M059J (cell line): ENCODE measurements at places on chromosomes 11 and 22. TPM values are rescaled to one million over a fixed set of nuclear protein-coding genes. Genes with fewer than 3 reads are reported as not detected.

DNA sequence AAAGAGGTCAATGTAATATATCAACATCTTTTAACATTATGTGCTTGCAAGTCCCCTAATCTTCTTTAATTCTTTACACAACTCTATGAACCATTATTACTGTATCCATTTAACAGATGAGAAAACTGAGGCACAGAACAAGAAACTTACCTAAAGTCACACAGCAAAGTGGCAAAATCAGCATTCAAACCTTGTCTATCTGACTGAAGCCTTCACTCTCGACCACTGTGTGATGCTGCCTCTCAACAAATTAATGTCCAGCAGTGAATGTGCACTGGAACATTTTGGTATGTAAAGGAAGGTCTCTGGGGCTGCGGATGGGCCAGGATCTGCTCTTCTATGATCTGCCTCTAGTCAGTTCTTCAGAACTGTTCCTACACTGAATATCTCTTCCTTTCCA is 42.1 kb downstream of the PRCP start:
- DNase-seq = no peak

- DNase-seq = peak; percentile 85
Observed at GRCh38 chr11:35177370-35177769, 38.4 kb downstream of the CD44 start.

DNA sequence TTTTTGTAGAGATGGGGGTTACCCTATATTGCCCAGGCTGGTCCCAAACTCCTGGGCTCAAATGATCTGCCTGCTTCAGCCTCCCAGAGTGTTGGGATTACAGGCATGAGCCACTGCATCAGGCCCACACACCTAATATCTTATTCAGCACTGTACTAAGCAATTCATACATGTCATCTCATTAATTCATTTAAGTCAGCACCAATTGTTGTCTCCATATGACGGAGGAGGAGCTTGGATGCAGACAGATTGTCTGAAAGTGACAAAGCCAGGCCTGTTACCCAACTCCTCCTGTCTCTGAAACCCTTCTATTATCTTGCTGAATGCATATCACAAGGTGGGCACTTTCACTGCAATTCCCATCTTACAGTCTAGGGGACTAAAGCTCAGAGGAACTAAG is 57.5 kb upstream of the ALX4 start:
- DNase-seq = no peak

- DNase-seq = no peak
Observed at GRCh38 chr11:65928667-65929066, 9.4 kb downstream of the DRAP1 start.

GRCh38 chr11:87219266-87219665 is 181.5 kb downstream of the TMEM135 start:
- no peak for DNase-seq

DNA sequence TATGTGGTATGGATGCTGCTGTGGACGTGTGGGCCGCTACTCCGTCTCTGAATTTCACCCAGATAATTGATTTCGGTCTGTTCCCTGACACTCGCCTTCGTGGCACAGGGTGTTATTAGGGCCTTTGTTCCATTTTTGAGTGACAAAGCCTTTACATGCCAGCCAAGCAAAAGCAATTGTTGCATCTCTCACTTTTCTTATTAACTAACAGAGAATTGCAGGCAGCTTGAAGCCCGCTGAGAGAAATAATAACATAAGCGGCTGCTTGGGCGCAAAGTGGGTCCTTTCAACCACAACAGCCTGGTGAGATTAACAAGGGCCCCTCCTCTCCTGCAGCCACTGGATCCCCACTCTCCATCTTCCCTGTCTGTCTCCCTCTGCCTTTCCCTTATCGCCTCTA is 449.4 kb downstream of the NTM start:
- DNase-seq = no peak

GRCh38 chr11:2767801-2768200 is 68.0 kb upstream of the KCNQ1OT1 start:
- no peak for DNase-seq

- no peak for DNase-seq
Observed at GRCh38 chr22:23202812-23203451, 22.6 kb downstream of the BCR start.

DNA sequence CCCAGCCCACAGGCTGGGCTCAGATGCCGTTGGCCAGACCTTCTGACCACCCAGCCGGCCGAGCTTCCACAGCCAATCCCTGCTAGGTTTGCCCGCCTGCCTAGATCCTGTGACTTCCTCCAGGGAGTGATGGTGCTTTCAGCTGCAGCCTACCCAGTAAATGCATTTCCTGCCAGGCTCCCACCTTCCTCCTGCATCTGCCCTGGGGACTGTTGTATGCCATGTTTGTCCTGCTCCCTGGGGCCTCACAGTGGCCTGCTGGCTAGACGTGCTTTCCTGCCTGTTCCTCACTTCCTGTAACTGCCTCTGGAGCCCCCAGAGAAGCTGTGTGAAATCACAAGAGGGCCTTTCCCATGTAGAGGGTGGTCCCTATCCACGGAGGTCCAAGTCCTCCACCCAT is 86.2 kb downstream of the GALNT18 start:
- no peak for DNase-seq

DNA sequence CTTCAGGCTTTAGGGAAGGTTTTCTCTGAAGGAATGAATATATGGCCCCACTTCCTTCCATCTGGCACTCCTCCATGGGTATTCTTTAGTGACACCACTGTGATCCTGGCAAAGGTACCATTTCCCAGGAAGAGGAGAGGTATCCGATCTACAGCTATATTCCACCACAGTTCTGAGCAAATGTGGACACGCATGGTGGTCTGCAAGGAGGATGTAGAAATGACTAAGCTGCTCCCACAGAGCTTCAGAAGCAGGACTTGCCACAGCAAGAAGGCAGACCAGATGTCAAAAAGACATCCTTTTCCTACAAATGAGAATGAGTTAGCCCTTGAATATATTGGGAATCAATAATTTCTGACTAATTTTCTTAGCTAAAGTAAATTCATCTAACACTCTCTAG is 45.5 kb downstream of the ARFGAP2 start:
- no peak for DNase-seq

DNA sequence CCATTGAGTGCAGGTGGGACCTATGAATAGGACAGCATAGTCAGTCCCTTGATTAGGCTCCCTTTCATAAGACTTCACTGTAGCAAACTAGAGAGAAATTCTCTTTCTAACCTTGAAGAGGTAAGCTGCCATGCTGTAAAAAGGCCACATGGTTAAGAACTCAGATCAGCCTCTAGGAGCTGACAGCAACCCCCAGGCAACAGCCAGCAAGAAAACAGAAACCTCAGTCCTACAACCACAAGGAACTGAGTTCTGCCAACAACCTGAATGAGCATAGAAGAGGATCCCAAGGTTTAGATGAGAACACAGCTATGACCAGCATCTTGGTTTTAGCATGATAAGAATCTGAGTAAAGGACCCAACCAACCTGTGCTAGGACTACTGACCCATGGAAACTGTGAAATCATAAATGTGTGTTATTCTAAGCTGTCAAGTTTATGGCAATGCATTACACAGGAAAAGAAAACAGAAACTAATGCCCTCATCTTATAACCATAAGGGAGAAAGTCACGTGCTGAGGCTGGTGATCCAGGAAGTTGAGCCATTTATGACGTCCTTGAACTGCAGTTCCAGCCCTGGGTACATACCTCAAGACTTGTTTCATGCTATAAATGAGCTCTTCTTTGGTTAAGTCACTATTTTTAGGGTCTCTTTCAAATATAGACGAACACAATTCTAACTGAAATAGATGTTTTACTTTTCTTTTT is 43.3 kb downstream of the RAB38 start:
- peak; percentile 9 for DNase-seq

GRCh38 chr11:46361283-46362155 is 14.3 kb downstream of the DGKZ start:
- DNase-seq = no peak

DNA sequence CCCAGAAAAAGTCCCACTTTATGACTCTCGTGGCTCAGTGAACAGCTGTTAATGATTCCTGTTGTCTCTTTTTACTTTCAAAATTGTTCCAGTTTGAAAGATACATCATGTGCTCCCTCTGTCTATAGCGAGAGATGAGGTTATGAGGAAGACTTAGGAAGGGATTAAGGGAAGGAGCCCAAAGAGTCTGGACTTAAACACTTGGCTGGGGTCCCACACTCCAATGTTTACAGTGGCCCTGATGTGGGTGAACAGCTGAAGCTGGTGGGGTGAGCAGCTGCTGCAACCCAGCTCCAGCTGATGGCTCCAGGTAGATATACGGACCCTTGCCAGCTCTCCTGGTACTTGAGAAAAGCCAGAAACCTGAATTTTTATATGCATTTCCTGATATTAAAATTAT is 84.5 kb upstream of the PLET1 start:
- no peak for DNase-seq

GRCh38 chr11:70085815-70086769 is 8.0 kb downstream of the ANO1 start:
- no peak for DNase-seq

MMP13 gene
- 96.9 and 103 TPM in 2 replicates for total RNA-seq

DBX1 gene
- total RNA-seq = not detected in 2 replicates
